ENCODE measurements at places on chromosomes 12 and 14.

DNA sequence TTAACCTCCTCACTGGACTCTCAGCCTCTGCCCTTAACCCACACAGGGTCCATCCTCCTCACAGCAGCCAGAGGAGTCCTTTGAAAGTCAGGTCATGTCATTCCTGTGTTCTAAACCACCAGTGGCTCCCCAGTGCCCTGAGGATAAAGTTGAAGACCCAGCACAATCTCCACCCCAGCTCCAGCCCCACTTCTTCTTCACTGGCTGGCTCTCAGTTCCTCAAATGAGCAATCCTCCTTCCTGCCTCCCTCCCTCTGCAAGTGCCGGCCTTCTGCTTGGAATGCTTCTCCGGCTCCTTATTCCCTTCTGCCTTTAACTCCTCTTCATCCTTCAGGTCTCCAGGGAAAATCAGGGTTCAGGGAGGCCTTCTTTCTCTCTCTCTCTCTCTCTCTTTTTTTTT is 32.0 kb upstream of the SPPL3 start:
- no peak for DNase-seq

DNA sequence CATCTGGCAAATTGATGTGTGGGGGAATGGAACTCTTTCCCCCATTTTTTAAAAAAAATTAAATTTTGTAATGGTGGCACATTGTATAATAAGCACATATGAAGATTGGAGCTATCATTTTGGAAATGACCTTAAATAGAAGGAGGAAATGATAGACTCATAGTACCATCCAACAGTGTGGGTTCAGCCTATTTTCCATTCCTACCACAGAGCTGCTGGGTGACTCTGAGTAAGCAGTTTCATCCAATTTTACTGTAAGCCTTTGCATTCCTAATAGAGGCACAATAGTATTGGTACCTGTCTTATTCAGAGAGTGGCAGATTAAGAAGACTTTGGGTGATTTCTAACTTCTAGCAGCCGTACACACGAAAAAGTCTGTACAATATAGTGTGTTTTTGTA is 304.5 kb downstream of the RAD51B start:
- no peak for DNase-seq

DNA sequence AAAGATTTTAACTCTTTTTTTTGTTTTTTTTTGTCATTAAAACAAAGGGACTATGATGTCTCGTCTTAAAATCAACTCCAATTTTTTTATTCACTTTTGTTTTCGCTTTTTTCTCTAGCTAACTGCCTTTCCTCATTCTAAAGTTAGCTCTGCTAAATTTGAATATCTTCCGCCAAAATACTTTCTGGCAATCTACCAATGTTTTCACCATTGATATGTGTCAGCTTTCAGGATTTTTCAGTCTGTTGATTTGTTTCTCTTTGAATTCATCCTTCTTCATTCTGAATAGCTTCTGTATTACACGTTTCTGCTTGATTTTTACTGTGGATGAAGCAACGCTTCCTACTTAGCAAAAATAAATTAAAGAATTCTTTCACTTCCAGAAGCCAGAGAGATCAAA is 38.7 kb upstream of the NOVA1 start:
- no peak for DNase-seq

DNA sequence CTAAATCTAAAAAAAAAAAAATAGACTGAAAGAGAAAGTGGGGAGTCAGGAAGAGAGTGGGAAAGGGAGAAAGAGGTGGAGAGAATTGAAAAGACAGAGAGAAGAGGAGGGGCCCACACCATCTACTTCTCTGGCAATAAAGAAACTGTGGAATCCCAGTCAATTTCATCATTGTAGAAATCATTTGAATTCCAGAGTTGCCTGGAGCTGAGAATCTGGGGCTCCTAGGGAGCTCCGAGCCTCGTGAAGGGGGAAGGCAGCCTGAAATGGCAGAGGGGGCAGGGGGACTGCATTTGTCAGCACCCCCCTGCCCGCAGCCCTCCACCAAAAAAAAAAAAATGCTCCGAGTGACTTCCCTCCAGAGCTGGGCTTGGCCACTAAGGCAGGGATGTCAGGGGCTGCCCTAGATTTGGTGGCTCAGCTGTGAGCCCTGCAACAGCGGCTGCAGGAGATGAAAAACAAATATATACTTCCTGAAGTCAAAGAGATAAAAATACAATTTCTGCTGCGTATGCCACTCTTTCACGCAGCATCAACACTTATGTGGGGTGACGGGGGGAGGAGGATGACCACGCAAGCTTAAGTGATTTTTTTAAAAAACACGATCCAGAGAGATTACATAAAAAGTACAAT is 80.5 kb downstream of the BCL11B start:
- no peak for DNase-seq

DNA sequence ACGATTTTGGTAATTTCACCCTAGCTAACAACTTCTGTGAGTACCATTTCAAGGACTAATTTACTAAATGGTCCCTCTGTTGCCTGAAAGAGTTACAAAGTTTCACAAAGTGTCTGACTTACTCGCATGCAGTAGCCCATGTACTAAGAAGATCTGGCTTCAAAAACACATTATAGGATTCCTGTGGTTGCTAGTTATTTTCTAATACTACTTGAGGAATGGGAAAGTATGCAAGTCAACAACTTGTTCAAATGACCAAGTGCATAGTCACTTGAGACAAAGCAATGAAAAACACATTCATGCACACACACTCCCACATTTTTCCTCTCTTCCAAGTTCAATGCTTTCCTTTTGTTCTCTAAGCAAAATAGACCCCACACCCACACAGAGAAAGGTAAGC is 219.7 kb upstream of the TMPO start:
- no peak for DNase-seq

- DNase-seq = no peak
These were observed 68.0 kb downstream of the ZFP36L1 start for GRCh38 chr14:68724914-68725313.
